ENCODE measurements at places on chromosomes 16 and 17.

- DNase-seq, result no peak
Observed at GRCh38 chr17:31068291-31068690, 26.5 kb upstream of the NF1 start.

DNA sequence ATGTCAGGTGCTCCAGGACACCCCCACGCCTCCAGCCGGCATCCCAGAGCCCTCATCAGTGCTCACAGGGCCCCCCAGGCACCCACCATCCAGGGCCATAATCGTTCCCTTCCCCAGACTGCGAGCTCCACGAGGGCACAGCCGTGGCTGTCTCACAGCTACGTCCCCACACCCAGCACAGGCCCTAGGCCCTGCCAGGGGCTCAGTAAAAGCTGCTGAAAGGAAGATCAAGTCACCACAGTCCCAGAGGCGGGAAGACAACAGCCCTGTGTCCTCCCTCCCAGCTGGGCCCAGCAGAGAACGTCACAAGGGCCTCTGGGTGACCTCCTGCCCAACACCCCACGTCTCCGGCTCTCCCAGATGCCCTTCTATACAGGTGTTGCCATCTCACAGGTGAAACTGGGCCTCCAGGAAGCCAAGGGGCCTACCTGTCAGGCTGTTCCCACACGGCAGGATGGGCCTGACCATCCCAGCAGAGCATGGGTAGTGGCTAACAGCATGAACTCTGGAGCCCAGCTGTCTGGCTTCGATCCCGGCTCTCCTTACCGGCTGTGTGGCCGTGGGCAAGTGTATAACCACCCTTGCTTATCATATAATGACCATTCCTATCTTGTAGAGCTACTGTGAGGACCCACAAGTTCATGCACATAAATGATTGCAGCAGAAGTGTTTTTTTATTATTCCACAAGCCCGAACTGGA, 17.9 kb downstream of the ARL2BP start:
- no peak for DNase-seq

DNA sequence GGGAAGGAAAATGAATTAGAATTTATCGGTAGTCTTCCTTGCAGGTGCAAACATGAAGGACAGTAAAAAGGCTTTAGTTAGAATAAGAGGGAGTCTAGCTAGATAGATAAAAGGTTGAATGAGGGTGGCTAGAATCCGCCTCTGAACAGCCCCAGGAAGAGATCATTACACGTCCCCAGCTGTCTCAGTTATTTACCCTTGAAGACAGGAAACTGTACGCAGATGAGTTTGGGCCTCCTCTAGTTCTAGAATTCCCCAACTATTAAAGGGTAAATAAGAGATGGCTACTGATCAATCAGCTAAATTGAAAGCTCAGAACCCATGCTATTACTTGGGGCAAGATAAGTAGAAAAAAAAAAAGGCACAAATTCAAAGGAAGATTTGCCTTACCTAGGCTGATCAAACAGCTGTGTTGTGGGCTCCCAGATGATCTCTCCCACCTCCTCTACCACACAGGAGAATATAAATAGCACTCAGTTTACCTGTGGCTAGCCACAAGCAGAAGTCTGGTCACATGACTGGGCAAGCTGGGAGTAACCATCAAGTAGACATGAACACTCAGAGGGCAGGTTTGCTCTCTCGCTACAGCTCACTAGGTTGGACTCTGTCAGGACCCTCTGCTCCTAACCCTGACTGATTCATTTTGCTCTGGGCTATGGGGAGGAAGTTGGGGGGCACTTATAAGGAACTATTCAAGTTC, 17.0 kb downstream of the FAM117A start:
- DNase-seq, result no peak

DNA sequence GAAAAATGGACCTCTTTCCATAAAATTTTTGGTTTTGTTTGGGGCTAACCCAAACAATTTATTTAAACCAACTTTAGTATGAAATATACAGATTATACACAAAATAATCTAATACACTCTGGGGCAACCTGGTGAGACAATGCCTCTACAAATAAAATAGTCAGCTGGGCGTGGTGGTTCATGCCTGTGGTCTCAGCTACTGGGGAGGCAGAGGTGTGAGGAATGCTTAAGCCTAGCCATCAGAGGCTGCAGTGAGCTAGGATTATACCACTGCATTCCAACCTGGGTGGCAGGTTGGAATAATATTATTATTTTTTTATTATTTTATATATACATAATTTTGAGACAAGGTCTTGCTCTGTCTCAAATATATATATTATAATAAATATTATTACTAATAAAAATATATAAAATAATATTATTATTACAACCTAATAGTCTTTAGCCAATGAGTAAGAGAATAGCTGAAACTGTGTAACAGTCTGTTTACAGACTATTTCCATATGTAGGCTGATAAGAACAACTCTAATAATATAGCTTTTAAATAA, 50.5 kb downstream of the GLG1 start:
- no peak for DNase-seq

DNA sequence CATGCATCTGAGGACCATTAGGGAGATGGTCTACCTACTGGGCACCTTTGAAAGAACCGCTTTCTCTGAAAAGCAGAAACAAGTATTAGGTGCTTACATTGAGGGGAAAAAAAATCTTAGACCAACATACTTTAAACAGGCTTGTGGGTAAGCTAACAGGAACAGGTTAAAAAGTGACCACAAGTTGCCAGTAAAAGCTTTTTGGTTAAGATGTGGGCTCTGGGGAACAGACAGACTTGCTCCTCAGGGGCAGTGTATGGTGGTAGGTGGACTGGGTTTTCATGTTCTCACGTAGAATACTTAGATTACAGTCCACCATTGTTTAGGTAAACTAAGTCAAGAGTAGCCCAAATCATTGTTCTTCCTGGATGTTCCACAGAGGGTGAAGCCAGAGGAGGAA, 41.2 kb downstream of the REXO5 start:
- no peak for DNase-seq

DNA sequence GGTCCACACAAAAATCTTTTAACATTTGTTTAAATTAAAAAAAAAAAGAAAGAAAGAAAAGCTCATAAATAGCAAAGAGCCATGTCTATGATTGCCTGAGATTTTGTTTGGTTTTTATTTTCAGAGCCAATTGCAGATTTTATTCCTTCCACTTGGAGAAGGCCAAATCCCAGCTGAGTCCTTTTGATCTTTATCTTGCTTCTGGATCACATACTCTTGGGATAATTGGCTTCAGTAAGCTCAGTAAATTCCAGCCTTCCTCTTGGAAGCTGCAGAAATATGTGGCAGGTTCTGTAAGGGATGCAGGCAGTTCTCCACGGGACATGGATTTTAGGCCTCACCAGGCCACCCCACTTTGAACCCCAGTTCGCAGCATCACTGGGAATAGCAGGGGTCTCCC, 63.3 kb upstream of the TMC5 start:
- no peak for DNase-seq

DNA sequence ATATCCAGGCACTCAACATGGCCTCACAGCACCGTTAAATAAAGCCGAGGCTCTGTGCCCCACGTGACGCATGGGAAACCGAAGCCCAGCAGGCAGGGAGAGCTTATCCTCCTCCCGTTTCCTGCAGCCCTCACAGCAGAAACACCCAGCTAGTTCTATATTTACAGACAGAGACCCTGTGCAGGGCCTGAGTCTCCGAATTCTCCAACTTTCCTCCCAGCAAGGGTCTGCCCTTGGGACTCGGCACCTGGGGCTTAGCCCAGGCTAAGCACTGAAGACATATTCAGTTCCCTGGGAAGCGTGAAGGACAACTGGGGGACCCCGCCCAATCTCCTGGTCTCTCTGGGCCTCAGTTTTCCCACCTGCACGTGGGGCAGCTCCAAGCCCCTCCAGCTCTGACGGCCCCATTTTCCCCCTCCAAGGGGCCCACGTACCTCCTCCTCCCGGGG, 29.2 kb downstream of the TRPV3 start:
- DNase-seq, result no peak

GRCh38 chr16:88681709-88682451, 4.4 kb downstream of the SNAI3 start:
- no peak for DNase-seq

GRCh38 chr16:83219285-83219684, 588.5 kb upstream of the HSBP1 start:
- no peak for DNase-seq

DNA sequence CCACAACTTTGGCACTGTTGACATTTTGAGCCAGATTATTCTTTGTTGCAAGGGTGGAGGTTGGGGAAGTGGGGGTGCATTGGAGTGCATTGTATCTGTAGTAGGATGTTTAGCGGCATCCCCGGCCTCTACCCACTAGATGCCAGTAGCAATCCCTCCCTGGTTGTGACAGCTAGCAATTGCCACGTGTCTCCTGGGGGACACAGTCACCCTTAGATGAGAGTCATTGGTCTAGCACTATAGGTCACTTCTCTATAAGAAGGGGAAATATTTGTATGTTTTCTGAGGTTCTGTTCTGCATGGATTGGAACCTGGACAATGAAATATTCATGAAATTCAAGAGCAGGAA, 32.4 kb downstream of the MSI2 start:
- DNase-seq, result no peak

GRCh38 chr16:85431431-85432124, 181.5 kb upstream of the GSE1 start:
- no peak for DNase-seq

DNA sequence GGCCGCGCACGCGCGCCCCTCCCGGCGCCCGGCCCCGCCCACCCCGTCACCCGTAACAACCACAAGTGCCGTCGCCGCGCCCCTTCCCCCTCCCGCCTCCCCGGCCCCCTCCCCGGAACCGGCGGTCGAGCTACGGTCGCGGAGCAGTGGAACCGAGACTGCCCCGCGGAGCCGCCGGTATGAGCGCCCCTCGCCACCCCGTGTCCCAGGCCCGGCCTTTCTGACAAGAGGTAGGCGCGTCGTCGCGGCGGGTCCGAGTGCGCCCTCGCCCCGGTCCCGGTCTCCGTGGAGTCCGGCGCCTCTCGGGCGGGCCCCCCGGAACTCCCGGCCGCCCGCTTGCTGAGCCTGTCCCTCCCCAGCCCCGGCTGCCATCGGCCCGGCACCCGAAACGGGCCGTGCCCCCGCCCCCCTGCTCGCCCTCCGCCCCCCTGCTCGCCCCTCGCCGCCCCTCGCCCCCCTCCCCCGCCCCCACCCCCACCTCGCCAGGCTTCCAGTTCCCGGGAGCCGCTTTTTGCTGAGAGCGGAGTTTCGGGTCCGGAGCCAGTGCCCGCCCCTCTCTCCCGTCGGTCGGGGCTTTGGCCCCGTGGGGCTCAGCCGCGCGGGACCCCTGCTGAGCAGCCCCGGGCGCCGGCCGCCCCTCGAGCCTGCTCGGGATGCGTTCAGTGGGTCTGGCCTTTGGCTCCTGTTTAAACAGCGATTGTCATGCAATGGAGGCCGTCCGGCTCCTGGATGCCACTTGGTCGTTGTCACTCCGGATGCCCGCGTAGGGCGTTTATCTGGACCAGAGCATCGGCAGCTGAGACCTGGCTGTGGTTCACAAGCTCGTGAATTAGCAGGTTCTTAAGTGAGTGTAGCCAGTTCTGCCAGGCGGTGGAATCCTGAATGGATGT, at the start of gene SEC14L1:
Gene SEC14L1, plus strand, starts transcription at position 92 of the 890 bp plus-strand sequence. CDS start 2,628 bp downstream, outside the sequence.
- DNase-seq, result no peak

GRCh38 chr17:49482144-49482817, 12.8 kb upstream of the NGFR start:
- DNase-seq, result no peak

- no peak for DNase-seq
Observed at GRCh38 chr16:86261379-86261778, 248.9 kb upstream of the FOXF1 start.

DNA sequence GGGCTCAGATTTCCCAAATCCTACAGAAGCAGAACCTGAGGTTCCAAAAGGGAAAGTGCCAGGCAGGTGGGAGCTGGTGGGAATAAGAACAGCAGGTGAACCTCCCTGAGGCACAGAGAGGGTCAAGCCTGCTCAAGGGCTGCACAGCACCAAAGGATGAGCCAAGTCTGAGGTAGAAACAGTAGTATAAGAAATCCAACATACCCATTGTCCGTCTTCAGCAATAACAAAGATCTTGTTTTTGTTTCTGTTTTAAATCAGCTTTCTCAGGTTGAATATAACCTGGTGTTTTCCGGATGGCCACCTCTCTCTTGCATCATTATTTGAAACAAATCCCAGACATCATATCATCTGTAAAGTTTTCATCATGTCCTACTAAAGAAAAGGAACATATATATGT, 10.6 kb upstream of the CES3 start:
- no peak for DNase-seq

- no peak for DNase-seq
Observed at GRCh38 chr17:81322271-81323082, 27.4 kb upstream of the SLC38A10 start.

- no peak for DNase-seq
Observed at GRCh38 chr17:151886-152859, 14.8 kb downstream of the SCGB1C2 start.

DNA sequence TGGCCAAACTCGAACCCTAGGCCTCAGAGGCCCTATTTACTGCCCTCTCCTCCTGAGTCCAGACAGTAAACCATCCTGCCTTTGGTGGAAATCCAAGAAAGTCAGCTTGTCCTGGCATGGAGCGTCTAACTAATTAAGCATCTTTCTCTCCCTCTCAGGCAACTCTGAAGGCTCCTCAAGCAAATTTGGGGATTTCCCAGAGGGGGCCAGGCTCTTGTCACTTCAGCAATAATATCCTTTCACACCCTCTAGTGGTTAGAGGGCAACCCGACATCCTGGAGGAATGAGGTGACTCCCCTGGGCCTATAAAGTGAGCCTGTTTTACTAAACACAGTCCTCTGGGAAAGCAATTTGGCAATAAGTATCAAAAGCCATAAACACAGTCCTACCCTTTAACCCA, 60.4 kb downstream of the NOG start:
- peak; percentile 12 for DNase-seq

GRCh38 chr16:67652578-67653127, 7.4 kb downstream of the ACD start:
- DNase-seq, result no peak

DNA sequence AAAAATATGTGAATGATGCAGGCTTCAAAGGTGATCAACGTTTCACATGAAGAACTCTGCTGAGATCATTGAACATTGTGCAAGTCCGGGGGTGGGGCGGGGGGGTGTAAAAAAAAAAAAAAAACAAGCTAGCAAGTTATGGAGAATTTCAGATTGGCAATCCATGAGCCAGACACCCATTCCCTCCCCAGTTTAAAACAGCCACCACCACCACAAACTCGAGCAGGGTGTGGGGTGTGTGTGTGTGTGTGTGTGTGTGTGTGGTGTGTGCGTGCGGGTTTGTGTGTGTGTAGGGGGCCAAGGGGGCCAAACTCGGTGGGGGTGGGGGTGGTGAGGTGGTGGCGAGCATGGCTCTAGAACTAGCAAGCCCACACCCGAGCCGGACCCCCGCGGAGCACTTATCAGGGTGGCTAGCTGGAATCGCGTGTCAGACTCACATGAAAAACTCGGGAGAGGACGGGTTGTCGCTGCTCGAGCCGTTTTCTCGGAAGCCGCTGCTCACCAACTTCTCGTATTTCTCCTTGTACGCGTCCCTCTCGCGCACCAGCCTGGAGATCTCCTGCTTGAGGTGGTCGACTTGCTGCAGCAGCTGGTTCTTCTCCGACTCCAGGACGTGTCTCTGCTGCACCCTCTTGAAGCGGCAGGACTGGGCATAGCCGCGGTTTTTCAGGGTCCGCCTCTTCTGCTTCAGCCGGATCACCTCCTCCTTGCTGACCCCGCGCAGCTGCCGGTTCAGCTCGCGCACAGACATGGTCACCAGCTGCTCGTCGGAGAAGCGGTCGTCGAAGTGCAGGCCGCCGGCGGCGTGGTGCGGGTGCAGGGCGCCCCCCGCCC, 2.0 kb downstream of the MAF start:
- no peak for DNase-seq
